T1000 (cell line): ENCODE measurements at places on chromosomes 3 and 15.

- peak; percentile 36 for DNase-seq
These were observed 72.9 kb downstream of the LRRC28 start for GRCh38 chr15:99324082-99324620.

DNA sequence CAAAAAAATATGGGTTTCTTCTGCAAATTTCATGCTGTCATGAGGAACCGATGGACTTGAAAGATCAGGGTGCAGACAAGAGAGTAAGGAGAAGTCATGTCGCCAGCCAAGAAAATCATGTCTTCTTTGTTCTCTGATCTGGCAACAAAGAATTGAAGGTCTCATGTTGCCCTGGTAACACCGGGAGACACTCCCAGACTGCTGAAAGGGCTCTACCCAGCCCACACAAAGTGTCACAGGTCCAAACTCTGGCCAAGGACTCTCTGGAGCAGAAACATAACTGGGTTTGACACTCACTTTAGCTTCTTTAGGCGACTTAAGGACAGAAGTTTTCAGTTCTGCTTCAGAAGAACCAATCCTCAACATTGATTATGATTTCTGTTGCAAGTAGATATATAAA is 42.9 kb downstream of the SIDT1 start:
- no peak for DNase-seq

DNA sequence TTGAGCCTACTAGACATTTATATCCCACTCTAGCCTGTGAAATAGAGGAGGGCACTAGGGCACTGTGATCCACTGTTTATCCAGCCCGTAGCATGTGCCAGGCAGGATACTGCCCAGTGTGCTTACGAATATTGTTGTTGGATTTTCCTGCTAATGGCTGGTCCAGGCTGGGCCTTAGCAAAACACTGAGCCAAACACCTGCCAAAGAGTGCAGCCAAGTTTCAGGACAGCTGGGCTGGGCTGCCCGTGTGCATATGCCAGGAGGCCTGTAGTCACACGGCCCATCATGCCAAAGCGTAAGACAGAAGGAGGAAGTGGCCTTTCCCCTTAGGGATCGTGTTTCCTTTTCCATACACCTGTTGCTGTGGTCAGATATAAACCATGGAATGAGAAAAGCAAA is 54.5 kb upstream of the ABHD10 start:
- no peak for DNase-seq

DNA sequence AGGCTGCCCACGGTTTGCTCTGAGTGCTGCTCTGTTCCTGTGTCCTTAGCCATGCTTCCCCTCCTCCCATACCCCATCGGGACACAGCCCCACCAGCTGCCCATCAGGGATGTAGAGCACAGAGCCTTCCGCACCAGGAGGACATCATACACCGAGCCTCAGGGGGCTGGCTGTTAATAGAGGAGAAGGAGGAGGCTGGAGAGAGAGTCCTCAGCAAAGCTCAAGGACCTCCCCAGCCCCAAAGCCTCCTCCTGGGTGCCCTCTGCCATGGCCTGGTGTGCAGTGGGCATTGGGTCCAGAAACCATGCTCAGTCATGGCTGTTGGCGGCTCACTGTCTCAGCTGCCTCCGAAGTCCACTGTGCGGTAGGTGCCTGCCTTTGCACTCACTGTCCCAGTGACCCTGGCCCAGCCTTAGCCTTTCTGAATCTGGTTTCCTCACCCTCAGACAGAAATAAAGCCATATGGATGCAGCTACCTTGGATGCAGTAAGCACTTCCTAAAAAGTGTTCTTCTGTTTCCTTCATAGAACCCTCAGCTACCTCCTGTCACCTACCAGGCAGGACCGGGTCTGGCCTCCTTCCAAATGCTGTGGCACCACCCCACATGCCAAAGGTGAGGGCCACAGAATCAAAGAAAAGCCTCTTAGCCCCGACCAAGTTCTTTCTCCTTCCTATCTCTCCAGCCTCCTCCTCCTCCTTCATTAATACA is 53.9 kb downstream of the ACAD9 start:
- no peak for DNase-seq

DNA sequence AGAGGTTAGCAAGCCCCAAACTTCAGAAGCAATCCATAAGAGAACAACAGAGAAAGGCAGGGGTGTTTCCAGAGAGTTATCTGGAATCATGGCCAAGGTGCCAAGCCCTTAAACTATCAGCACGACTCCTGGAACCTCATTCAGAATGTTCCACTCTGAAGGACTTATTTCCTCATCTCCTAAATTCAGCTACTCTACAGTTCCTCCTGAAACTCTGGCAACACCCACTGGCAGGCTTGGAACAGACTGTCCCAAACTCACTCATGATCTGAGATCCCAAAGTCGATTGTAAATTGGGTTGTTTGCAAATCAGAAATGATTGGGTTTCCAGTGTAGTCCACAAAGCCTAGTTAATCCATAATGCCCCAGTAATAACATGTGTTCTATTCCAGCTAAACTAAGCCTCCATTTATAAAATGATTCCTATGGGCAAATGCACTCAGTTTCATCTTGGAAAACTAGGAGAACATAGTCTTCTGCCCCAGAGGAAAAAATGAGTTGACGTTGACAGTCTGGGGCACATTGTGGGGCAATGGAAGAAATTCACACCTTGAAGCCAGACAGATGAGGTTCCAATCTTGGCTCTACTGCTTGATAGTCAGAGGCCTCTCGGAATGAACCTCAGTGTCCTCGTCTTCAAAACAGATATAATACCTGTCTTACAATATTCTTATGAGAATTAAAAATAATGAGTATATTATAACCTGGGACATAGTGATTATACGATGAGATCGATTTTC is 65.9 kb downstream of the SLCO2A1 start:
- no peak for DNase-seq

DNA sequence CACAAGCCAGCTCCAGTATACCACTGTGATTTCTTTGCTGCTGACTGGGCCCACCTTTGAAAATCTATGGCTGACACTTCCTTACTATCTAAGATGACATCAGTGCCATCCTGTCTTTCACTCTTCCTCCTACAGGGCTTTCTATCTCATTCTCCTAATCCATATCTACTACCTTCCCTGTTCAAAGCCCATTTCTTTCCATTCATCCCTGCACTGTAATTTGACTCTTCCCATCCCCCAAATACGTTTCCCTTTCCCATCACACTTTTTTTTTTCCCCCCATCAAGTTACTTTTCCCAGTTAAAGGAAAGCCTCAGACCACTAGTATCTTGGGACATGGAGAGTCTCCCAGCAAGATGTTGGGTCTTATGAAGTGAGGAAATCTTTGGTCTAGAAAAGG is 136.7 kb downstream of the AKAP13 start:
- DNase-seq = no peak

- no peak for DNase-seq
These were observed 64.9 kb upstream of the PIK3R4 start for GRCh38 chr3:130811557-130811956.

- no peak for DNase-seq
These were observed 49.6 kb downstream of the CEMIP start for GRCh38 chr15:80828796-80829195.

DNA sequence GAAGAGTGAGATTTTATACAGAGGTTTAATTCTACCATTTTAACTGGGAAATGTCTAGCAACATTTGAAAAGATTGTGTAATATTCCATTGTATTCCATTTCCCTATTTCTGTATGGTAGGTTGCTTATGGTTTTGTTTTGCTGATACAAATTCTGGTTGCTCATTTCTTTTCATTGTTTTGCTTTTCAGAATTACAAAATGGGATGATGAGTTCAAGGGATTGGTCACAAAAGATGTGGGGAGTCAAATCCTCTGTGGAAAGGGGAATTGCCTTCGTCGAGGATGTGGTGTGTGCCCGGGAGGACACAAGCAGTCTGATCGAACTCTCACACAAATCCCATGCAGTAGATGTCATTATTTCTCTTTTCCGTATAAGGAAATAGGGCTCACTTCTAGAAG is 18.3 kb downstream of the SLCO3A1 start:
- no peak for DNase-seq

- no peak for DNase-seq
These were observed 58.8 kb downstream of the LSM3 start for GRCh38 chr3:14237457-14237856.

DNA sequence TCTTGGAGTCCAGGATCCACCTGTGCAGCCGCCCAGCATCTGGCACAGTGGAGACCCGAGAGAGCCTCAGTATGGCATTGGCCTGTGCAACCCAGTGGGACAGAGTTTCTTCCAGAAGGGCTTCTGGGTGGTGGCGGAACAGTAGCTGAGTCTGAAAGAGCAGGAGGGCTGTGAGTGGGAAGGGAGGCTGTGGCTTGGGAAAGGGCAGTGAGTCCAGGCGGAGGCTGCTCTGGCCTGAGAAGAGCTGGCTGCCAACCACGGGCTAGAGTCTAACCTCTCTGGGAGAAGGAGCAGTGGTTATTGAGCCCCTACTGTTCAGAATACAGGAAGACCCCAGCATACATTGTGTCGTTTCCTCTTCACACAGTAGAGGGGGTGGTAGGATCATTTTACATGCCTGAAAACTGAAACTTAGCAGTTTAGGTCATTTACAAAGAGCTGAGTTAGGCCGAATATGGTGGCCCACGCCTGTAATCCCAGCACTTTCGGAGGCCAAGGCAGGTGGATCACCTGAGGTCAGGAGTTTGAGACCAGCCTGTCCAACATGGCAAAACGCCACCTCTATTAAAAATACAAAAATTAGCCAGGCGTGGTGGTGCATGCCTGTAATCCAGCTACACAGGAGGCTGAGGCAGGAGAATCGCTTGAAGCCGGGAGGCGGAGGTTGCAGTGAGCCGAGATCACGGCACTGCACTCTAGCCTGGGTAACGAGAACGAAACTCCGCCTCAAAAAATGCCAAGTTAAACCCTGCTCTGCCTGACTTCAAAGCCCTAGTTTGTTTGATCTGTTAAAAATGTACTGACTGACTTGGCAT is 3.2 kb downstream of the AEN start:
- DNase-seq = no peak
